ENCODE measurements at places on chromosomes 4 and X.

- no peak for DNase-seq
Observed at GRCh38 chr4:154719087-154719486, 24.7 kb upstream of the LRAT start.

GRCh38 chr4:8316251-8316771 is 46.8 kb downstream of the HTRA3 start:
- no peak for DNase-seq

DNA sequence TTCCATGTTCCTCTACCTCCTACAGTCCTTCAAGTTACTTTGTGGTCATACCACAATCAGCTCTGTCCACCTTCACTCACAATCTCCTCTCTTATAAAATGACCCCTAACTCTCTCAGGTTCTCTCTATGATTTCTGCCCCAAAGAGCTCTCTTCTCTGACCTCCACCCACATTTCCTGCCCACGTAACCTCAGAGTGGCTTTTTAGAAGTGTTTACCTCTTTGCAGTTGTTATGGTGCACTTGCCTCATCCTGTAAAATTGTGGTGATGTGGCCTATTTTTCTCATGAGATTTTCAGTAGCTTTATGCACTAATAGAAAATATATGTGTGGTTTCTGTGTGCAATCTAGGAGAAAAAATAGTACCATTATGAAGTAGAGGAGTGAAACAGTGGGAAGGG is 215.8 kb downstream of the PACRGL start:
- no peak for DNase-seq

- DNase-seq = no peak
Observed at GRCh38 chrX:154540897-154541535, 5.6 kb downstream of the G6PD start.

GRCh38 chr4:154643493-154643892 is 31.0 kb upstream of the FGG start:
- no peak for DNase-seq

DNA sequence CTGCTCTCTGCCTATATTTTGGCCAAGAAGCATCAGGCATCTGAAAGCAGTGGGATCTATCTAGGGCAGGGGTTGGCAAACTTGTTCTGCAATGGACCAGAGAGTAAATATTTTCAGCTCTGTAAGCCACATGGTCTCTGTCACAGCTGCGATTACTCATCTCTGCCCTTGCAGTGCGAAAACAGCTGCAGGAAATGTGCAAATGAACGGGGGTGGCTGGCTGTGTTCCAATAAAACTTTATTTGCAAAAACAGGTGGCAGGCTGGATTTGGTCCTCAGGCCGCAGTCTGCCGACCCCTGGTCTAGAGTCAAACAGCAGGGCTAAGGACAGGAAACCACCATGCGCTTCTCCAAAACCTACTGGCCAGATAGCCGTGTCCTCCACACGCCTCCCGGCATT is 48.6 kb downstream of the ACOX3 start:
- no peak for DNase-seq

GRCh38 chrX:144627947-144628346 is 619.4 kb upstream of the SPANXN1 start:
- DNase-seq = no peak

DNA sequence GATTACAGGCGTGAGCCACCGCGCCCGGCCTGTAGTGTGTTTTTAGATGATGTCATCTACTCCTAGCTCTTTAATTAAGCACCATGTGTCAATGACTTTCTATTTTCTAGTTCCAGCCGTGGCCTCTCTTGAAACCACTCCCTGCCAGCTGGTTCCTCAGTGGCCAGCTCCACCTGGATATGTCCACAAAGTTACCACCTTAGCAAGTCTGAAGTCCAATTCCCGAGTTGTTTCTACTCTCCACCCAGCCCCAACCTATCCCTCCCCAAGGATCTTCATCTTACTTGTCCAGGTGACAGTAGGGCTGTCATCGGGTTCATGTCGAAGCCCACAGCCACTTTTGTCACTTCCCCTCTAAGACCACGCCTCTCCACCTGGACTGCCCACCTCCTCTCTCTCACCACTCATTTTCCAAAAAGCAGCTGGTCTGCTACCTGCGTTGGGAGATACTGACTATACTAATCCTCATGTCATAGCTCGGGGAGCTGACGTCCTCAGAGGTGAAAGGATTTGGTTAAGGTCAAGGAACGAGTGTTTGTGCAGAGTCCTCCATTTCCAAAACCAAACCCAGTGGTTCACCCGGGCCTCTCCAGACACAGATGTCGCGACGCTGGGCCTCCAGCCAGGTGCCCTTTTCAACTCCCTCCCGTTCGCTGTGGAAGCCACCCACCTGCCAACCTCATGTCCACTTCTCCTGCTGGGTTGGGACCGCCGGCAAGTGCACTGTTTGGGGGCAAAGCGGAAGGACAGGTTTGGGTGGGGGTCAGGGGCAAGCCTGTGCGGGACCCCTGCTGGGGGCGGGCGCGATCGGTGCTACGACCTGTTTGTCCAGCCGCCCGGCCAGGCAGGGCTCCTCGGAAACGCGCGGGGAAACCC is 704 bp downstream of the FAM3A start:
- DNase-seq = no peak

- DNase-seq = no peak
Observed at GRCh38 chrX:130775849-130776248, 127.2 kb downstream of the ENOX2 start.

GRCh38 chr4:69568787-69569186 is 70.7 kb downstream of the UGT2A2 start:
- DNase-seq = no peak

DNA sequence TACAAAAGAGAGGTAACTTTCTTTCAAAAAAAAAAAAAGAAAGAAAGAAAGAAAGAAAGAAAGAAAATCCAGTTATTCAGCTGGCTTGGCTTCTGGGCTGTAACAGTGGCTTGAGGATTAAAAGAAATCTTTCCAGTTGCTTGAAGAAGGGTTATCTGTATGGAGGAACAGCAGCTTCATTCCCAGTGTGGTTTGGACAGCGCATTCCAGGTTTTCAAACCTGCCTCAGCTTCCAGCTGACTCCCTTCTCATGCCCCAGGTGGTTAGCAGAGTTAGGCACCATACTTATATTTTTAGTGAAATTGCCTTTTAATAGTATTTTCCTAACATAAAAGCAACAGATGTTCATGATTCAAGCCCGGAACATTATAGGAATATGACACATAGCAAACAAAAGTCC is 48.6 kb downstream of the TMEM164 start:
- DNase-seq = no peak

- DNase-seq = no peak
Observed at GRCh38 chrX:70169281-70169680, 8.0 kb upstream of the DGAT2L6 start.

GRCh38 chr4:177632481-177632880 is 190.2 kb upstream of the AGA start:
- no peak for DNase-seq

- no peak for DNase-seq
Observed at GRCh38 chr4:139438141-139438540, 15.8 kb upstream of the RAB33B start.

DNA sequence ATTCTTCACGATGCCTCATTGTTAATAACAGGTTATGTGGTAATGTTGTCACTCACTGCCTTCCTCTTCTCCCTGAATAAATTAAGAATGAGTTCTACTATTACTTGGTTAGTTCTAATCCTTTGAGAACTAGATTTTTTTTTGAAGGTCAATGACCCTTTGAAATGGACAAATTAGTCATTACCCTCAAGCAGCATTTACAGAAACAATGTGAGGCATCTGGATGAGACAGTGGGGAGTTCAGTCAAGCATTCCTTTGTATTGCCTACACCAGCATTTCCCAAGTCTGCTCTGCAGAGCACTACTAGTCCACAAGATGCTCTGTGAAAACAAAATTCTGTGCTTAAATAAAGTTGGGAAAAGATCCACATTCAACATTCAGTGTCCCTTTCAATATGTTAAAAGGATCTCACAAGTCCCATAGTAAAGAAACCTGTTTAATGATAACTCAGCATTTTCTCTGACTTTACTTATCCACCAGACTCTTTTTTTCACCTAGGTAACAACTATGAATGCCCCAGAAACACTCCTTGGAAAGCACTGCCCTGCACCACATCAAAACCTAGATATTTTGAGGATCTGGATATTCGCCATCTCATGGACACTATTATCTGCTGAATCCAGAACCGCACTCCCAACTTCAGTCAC is 60.6 kb downstream of the CHRDL1 start:
- DNase-seq = no peak

DNA sequence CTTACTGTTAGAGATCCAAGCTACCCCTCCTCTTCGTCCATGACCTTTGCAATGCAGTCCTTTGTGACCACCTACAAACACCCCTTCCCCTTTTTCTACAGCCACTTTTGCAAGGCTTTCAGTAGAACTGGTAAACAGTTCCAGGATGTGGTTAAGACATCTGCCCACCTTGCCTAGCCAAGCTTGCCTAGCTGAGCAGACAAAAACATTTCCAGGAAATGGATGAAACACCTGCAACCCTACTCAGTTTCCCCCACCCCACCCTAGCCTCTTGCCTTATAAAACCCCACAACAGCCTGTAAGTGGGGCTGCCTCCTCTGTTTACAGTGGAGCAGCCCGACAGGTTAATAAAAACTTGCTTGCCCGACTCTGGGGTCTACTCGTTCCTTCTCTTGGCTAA is 133.8 kb downstream of the ZC4H2 start:
- DNase-seq = no peak

DNA sequence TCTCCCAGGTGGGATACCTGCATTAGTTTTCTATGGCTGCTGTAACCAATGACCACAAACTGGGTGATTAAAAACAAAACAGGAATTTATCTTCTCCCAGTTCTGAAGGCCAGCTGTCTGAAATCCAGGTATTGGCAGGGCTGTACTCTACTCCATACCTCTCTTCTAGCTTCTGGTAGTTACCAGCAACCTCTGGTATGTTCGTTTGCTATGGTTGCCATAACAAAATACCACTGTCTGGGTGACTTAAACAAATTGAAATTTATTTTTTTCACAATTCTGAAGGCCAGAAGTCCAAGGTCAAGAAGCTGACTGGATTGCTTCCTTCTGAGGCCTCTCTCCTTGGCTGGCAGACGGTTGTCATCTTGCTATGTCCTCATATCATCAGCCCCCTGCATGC is 642.1 kb upstream of the TENM3 start:
- DNase-seq = no peak

- DNase-seq = no peak
Observed at GRCh38 chr4:72118017-72118416, 86.2 kb downstream of the NPFFR2 start.

DNA sequence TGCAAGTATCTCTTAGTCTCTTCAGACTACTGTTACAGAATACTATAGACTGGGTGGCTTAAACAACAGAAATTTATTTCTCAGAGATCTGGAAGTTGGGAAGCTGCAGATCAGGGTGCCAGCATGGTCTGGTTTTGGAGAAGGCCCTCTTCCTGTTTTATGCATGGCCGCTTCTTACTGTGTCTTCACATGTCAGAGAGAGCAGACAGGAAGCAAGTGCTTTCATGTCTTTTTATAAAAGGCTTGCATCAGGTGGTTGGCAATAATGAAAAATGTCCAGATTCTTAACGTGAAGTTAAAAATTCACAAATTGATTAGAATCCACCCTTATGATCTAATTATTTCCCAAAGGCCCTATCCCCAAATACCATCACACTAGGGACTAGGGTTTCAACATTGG is 284.9 kb downstream of the RPA4 start:
- no peak for DNase-seq

GRCh38 chr4:32847461-32847860 is 2127.3 kb downstream of the PCDH7 start:
- DNase-seq = no peak

DNA sequence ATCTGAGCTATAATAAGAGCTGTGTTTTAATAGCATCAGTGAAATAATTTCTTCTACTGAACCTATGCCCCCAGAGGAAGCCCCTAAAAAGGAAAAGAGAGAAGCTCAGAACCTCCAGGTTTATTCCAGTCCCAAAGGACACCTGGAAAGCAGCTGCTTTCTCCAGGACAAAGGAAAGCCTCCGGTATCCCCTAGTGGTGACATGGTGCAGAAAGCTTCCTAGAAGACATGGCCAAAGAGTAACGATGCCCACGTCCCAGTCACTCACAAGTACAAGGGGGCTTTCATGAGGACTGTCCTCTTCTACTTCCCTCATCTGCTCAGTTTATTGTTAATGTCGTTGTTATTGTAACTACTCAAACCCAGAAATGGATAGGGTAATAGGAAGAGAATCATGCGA is 343.9 kb downstream of the UNC5C start:
- no peak for DNase-seq

DNA sequence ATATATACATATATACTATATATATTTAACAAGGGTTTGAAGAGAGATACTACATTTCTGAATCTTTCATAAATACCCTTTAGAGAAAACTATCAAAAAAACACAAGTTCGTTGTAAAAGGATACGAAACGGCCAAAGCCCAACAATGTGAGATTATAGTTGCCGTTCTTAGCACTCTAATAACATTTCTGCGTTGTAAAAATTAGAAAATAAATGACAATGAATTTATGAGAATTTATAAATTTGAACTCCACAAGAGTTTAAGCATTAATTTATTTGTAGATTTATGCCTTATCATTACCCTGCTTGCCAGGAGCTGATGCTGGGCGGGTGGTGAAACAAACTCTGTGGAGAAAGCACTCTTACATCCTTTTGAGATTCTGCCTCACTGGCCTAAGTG is 1.1 kb downstream of the WDR17 start:
- no peak for DNase-seq

- DNase-seq = no peak
Observed at GRCh38 chr4:162935214-162935613, 231.5 kb downstream of the NAF1 start.

- no peak for DNase-seq
Observed at GRCh38 chr4:114924311-114924710, 189.1 kb downstream of the NDST4 start.

GRCh38 chr4:134691915-134692314 is 490.3 kb upstream of the PABPC4L start:
- no peak for DNase-seq

GRCh38 chr4:25347473-25347872 is 29.6 kb upstream of the ANAPC4 start:
- DNase-seq = no peak

DNA sequence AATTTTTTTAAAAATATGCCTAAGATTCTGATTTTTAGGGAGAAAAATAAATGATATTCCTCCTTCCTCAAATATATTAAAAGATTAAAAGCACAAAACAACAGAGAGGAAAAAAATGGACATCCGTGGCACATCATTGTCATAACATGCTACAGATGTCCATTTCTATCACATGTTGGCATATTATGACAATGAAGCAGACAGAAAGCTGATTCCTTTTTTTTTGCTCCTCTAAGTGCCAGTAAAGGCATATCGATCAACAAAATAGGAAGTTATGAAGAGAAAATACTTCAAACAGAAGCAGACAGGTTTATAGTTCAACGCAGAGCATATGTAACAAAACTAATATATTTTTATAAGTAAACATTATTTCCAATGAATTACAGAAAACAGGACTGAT is 11.2 kb downstream of the KLHL8 start:
- no peak for DNase-seq

- DNase-seq = peak; percentile 39
Observed at GRCh38 chr4:183261953-183262775, 57.9 kb downstream of the CLDN22 start.

- no peak for DNase-seq
Observed at GRCh38 chrX:103839404-103839803, 7.3 kb upstream of the RAB9B start.
